NCI-H1092 treated with DMSO at 0.1 percent for 48 hours (cell line): ENCODE measurements at places on chromosomes 11 and 22.

DNA sequence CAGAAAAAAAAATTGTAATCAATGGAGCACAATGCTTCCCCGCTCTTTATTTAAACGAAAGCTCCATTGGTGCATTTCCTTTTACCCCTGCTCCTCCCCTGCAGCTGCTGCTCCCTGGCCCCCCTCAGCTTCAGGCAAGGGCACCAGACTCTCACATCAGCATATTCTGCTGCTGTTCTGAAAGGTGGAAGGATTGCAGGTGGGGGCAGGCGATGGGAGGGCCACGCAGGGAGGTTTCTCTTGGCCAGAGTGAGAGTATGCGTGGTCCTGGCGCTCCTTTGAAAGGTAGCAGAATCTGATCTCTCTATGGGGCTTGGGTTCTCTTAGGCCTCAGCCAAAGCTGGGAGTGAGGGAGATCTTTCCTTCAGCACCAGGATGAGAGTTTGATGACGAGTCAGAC is 240.9 kb upstream of the CADM1 start:
- DNase-seq = no peak

DNA sequence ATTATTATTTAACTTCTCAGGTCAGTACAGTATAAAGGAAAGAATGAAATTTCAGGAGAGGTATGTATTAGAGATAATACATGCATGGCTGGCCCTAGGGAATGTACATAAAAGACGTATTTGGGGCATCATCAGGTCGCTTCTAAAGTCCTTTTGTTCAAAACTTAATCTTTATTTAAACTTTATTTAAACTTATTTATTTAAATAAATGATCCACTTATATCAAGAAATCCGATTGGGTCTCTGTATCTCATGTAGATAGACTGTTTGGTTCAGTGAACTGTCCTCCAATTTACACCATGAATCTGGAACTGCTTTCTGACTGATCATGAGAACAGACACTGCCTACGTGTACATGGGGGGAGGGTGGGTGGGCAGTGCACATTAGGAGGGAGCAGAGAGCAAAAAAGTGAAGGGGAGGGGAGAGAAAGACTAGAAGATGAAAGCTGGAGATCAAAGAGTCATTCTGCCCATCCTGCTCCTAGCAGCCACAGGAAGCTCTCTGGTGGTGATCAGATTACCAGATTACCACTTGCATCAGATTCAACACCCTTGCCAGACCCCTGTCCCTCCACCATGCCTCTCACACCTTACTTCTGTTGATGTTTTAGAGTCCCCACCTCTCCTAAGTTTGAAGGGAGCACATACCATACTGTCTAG is 92.1 kb upstream of the MTMR2 start:
- no peak for DNase-seq

DNA sequence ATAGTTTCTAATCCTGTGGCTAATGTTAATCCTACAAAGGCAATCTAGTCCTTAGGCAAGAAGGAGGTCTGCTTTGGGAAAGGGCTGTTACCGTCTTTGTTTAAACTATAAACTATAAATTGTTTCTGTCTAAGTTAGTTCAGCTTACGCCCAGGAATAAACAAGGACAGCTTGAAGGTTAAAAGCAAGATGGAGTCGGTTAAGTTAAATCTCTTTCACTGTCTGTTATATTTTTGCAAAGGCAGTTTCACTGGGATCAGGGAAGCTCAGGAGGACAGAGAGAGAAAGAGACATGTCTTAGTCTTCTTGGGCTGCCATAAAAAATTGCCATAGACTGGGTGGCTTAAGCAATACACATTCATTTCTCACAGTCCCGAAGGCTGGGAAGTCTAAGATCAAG is 27.6 kb upstream of the CEP295 start:
- no peak for DNase-seq

DNA sequence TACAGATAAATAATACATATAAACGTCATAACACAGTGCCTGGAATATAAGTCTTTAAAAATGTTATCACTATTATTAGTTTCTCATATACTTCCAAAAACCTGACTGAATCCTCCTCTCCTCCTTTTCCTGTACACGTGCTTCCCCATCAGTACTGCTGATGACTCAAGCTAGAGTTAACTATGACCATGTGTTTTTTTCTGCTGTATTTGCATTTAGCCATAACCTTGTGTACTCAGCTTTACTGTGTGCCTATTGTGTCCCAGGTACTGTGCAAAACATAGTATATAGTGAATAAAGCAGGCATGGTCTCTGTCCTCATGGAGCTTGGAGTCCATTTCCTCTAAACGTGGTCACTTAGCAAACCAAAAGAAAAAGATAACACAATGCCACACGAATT is 56.5 kb upstream of the ARHGAP32 start:
- no peak for DNase-seq

GRCh38 chr11:45319077-45319476 is 32.9 kb upstream of the SYT13 start:
- no peak for DNase-seq
